ENCODE measurements at places on chromosomes 4 and X.

DNA sequence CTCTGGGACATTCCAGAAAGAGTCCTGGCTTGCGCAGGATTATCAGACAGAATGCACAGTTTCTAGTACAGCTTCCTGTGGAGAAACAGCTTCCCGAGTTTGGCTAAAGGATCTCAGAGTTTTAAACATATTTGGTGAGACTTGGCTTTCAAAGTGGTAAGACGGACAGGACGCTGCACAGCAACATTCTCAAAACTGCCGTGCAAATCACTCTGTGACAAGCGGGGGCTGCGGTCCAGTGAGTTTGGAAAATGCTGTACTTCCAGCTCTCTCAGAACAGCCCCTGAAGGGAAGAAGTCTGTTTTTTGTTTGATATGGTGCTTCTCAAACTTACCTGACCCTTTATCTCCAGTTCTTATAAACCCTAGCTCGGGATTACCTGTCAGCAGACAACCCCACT is 18.1 kb downstream of the LGI2 start:
- no peak for DNase-seq

GRCh38 chrX:72125331-72126047 is 6.2 kb downstream of the RTL5 start:
- no peak for DNase-seq

- no peak for DNase-seq
These were observed 166.8 kb downstream of the AFAP1 start for GRCh38 chr4:7772711-7773385.

DNA sequence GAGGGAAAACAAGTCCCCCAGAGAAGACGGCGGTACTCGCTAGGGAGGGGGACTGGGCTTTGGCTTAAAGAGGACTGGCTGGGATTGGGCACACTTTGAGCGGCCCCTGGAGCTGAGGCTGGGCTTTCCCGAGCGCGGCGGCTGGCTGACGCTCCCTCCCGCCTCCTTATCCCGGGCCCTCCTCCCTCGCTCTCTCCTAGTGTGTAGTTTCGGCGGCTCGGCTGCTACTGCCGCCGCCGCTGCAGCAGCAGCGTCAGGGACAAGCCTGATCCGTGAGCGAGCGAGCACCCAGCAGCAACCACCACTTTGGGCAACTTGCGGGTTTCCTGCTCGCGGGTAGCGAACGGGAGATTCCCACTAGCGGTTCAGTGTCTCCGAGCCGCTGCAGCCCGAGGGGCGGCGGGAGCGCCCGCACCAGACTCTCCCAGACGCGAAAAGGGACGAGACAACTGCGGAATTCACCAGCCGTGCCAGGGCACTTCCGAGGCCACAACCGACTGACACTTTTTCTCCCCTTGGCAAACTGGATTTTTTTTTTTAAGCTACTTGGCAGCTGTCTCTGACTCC is 632 bp upstream of the PCDH7 start:
- DNase-seq, result no peak

GRCh38 chrX:68503836-68504636 is 5.2 kb downstream of the YIPF6 start:
- no peak for DNase-seq

- peak; percentile 12 for DNase-seq
These were observed 156.2 kb upstream of the SLC7A11 start for GRCh38 chr4:138398322-138398721.

DNA sequence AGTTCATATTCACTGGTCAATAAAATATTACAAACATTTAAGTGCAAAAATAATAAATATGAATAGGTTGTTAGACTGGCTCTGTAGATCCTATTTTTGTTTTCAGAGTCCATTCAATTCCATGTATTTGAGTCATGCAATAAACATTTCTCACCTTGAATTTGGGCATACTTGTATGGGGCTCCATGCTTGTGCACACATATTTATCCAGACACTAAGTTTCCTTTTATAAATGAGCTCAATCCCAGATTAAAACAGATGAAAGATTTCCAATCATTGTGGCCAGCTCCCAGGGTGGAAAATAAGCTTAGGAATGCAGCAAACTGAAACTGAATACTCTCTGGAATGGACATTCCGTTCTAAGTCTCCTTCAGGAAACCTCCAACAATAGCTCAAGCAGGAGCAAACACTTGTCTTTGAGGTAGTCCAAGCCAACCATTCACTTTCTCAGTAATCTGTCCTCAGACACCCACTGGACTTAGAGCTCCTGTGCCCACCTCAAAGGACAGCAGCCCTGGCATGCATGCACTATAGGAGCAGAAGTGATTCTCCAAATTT is 16.4 kb downstream of the DMD start:
- DNase-seq, result no peak

DNA sequence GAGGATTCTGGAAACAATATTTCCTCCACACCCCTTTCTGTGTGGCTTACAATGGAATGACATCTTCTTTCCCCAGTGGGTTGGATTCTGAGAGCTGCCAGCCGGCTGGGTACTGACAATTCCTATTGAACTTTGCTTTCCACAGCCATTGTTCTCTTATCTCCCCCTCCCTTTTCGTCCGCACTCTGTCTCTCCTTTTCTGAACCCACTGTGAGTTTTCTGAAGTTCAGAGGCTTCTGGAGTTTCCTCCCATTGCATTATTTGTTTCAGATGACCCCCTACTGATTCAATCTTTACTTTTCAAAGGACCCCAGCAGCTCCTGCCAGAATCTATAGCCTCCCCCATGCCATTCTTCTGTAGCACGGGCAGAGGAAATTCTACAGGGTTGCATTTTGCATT is 10.4 kb downstream of the SMPX start:
- peak; percentile 55 for DNase-seq

DNA sequence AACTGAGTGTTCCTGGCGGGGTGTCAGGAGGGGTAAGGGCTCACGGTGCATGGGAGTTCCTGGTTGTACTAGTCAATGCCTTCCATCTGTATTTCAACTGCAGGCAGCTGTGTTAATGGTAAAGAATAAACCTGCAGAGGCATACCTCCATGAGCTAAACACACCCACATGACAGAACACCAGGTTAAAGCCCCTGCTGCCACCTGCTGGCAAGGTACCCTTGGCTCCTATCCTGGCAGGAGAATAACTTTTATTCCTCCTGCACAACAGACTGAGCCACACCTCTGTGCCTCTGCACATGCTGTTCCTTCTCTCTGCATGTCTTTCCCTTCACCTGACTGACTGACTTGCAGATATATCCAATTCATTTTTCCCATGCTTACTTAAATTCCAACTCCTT is 11.1 kb downstream of the ITIH6 start:
- DNase-seq, result no peak

GRCh38 chr4:18931643-18932377 is 910.3 kb upstream of the LCORL start:
- no peak for DNase-seq

DNA sequence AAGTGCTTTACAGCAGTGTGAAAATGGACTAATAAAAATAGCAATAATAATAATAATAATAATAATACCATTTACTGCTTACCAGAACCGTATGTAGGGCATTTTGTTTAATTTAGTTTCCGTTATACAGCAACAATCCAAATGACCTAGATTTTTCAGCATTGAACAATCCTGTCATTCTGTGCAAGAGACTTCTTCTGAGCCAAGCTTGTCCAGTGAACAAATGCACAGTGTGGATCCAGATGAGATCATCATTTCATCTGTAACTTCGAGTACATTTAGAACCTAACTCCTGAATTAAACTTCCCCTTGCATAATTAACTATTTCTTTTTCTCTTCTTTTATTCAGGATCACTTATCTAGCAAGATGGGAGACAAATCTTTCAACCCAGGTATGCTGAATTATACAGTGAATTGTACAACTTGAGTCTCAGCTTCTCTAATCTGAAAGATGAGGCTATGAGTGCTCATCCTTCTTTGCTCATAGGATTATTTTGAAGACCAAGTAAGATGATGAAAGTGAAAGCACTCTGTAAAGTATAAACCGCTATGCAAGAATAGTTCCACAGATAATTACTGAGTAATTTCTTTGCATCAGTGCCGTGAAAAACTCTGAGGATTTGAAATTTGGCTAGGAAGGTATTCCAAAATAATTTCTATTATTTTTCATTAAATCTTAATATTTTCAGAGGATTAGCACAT is 6.6 kb downstream of the CLNK start:
- DNase-seq, result no peak
